Left lobe of liver (tissue), 2 donors: ENCODE measurements at places on chromosomes 4 and X.

DNA sequence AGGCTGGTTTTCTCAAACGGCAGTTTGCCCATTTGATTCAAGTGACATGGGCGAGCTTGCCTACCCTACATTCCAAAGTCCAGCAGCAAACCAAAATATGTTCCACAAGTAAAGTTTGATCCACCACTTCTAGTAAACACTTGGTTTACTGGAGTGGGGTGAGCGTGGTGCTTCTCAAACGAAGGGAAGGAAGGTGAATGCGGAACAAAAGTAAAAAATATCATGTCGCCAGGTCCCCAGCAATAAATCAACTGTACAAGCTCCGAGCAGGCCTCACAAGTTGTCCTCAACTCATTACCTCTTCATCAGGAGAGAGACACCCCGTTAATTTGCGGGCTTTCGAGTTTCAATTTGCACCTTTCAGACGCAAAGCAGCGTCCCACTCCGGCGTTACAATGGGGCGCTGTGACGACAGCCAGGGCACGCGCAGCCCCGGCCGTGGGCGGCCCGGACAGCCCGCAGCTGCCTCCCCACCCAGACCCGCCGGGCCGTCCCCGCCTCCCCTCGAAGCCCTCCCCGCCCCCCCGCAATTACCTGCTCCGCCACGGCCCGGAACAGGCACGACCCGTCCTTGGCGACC, 1.0 kb downstream of the OTUD4 start:
- DNase-seq, result peak; percentile 82

DNA sequence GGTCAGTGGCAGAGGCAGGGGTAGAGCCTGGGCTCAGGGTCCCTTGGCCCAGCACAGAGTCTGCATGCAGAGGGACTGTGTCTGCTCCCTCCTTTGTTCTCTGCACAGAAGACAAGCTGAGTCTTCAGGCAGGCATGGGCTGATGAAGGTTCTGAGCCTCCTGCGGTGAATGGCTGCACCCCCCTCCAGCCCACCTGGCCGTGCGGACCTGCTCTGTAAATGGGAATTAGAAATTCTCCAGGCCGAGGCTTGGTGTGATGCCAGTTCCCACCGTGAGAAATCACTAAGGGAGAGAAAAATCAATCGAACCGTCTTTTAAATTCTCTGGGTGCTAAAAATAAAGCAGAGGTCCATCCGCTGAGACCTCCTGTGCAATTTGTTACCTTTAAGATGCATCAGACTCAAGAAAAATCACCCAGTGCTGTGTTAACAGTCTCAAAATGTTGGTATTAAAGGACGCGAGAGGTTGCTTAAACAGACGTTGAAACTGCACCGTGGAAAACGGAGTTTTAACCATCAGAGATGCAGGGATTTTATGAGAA, 96.0 kb downstream of the WFS1 start:
- DNase-seq, result no peak

- no peak for DNase-seq
These were observed 942.3 kb upstream of the PRKX start for GRCh38 chrX:4655743-4656142.

GRCh38 chr4:124636788-124637187, 75.7 kb downstream of the ANKRD50 start:
- DNase-seq, result no peak

DNA sequence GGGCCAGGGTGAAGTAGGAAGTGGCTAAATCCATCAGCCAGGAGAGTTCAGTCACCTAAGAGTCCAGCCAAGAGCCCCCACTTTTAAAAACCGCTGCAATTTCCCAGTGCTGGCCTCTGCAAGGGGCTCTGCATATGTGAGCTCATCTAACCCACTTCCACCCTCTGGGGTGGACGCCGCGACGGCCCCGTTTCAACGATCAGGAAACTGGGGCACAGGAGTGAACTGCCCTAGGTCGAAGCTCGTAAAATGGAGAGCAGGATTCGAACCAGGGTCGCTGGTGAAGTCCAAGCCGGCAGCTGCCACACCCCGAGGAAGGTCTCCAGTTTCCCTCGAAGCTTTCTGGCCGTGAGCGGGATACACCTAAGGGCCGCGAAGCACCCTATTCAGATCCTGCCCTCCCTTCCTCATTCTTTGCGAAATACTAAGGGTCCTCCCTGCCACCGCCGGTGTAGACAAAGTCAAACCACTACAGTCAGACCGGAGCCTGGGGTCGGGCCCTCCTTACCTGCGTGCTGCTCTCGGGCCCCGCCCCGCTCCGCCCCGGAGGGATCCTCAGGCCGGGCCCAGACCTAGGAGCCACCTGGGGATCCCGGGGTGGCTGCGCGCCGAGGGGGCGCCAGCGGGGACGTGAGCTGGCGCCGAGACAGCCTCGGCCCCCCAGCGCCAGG, 446 bp downstream of the EVC2 start:
- no peak for DNase-seq

- no peak for DNase-seq
These were observed 99.4 kb upstream of the NDP start for GRCh38 chrX:44072631-44073030.

DNA sequence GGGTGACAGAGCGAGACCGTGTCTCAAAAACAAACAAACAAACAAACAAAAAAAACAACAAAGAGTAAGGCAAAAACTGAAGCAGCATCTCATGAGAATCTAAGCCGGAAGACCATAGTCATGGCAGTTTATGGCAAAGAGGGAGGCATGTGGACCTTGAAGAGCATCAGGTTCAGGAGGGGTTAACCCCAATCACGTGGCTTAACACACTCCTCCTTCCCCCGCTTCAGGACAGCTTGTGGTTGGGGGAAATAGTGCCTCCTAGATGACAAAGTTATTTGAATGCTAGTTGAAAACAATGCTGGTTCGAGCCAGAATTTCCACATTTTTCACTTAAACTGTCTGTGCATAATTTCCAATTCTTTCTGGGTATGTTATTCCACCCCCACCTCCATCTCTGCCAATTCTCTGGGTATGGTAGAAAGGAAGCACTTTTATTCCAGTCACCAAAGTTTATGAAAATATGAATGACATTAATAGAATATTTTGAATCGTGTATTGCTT, 11.7 kb upstream of the MAP7D3 start:
- no peak for DNase-seq

- no peak for DNase-seq
These were observed 26.1 kb upstream of the LONRF3 start for GRCh38 chrX:118948270-118948669.
